ENCODE measurements at places on chromosomes 2 and 18.

DNA sequence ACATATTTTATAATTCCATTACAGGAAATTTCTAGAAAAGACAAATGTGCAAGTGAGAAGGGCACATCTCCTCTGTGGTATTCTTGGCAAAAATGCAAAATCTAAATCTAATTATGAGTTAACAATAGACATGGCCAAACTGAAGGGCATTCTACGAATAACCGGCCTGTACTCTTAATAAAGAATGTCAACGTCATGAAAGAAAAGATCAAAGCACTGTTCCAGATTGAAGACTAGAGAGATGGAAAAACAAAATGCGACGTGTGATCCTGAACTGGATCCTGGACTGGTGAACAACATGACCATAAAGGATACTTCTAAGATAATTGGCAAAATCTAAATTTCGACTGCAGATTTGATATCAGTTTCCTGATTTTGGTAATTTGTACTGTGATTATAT lies 3.0 kb downstream of the CDKL4 start:
- DNase-seq: no peak

GRCh38 chr2:217713395-217714286 lies 289.2 kb downstream of the TNS1 start:
- DNase-seq: peak; percentile 33

- DNase-seq: no peak
Observed at GRCh38 chr18:70194227-70194890, 11.1 kb downstream of the RTTN start.

DNA sequence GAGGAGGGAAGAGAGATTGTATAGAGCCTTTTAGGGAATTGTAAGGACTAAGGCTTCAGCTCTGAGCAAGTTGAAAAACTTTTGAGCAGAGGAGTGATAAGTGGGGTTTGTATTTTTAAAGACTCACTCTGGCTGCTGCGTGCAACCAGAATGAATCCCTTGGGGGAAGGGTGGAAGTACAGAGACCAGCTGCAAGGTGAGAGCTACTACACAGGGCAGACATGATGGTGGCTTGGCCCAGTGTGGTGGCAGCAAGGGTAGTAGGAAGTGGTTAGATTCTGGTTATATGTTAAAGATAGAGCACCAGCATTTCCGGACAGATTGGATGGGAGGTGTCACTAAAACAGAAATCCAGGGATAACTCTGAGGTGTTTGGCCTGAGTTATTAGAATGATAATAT lies 10.1 kb upstream of the SESTD1 start:
- no peak for DNase-seq

GRCh38 chr2:184610891-184611290 lies 12.6 kb downstream of the ZNF804A start:
- DNase-seq: no peak

GRCh38 chr18:13240060-13240725 lies 21.6 kb downstream of the LDLRAD4 start:
- DNase-seq: no peak

DNA sequence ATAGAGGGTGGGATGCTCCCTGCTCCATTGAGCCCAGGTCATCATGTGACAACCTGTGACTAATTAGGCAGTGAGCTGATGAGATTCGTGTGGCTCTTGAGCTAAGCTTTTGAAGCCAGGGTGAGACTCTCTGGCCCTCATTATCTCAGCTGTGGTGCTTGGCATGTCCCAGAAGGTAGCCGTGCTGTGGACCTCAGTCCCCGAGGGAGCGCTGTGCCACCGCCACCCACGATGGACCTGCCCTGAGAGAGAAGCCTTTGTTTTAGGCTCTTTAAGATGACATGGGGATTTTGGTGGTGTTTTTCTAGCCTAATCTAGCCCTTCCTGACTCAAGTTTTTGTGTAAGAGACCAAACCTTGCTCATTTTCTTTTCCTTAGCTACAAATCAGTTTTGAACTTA lies 66.4 kb downstream of the NEDD4L start:
- no peak for DNase-seq

- DNase-seq: no peak
Observed at GRCh38 chr18:13003466-13003896, 12.3 kb downstream of the CEP192 start.

DNA sequence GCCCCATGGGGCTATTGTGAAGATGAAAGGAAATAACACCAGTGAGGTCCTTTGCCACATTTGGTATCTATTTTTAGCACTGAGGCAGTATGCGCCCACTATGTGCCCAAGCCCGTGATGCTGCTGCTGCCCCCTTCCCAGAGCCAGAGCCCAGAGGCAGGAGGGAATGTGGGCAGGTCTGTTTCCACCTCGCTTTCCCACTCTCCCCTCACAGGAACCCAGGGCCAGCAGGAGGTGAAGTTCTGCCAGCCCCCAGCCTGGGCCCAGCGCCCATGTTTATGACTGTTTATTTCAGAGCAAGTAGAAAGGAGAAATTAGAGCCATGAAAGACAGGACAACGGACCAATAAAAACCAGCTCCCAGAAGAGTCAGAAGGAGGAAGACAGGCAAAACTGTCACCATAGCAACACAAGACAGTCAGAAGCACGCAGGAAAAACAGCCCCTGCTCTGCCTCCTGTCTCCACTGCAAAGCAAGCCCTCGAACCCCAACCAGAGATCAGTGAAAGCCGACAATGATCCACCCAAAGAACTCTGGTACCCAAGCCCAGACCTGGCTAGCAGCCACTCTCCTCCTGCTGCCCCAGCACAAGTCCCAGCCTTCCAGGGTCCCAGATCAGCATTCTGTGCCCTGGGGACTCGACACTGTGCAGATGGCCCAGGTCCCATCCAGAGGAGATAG lies 1.4 kb downstream of the CYRIA start:
- DNase-seq: no peak

- no peak for DNase-seq
Observed at GRCh38 chr18:3498698-3499471, 48.9 kb downstream of the TGIF1 start.

DNA sequence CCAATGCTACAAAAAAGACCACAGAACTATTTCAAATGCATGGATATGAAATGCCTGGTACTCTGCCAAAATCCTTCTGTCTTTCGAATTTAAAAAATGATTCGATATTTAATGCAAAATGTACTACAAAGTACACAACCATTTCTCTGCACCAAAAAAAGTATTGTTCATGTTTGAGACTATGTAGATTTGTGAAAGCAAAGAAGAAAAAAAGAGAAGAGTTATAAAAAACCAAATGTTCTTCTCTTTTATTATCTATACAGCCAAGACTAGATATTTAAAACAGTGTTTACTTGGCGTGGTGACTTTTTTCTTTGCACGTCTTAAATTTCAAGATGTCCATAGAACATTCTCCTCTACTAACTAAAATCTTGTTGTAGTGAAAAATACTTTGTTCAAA lies 89.2 kb downstream of the DTNA start:
- no peak for DNase-seq

- no peak for DNase-seq
Observed at GRCh38 chr2:241835611-241836010, 23.1 kb downstream of the PDCD1 start.

DNA sequence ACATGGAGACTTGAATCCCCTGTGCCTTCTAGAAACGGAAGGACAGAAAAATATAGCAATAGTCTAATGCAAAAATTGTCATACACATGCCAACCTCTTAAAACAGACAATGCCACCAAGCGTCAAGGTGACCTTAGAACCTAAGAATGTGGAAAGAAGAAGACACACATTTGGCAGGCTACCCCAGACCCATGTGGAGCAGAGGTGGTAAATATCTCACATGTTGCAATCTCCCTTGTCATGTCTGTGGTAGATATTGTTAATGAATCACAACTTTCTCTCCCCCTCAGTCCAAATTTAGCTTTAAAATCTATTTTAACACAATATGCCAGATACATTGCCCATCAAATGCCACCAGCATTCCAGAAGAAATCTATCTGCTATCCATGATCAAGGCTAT lies 137.4 kb downstream of the HNMT start:
- no peak for DNase-seq

- DNase-seq: no peak
Observed at GRCh38 chr2:165950438-165950837, 3.1 kb downstream of the TTC21B start.

- no peak for DNase-seq
Observed at GRCh38 chr2:188666503-188666902, 307.7 kb upstream of the COL3A1 start.

- no peak for DNase-seq
Observed at GRCh38 chr2:96692094-96692971, 47.5 kb downstream of the LMAN2L start.

DNA sequence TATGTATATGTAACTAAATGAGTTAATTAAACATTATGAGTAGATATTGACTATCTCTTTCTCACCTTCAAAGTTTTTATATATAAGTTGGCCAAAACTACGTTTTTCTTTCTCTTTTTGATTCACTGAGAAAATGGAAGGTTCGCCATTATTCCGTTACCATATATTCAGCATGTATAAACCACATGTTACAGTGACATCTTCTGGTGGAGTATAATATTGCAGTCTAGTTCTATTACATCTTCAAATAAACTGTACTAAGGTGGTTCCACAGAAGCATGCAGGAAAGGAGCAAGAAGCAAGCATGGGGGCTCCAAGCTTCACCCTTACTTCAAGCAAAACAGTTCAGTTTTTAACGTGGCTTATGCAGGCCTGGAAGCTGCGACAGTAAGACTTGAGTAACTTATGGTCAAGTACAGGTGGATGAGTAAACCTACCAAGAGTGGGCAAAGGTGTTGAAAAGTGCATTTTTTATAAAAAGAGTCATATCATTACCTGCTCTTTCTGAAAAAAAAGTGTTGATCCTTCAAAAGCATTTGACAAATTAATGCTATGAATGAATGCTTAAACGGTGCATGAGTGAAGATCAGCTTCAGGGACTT lies 129.8 kb upstream of the RAB6C start:
- no peak for DNase-seq

DNA sequence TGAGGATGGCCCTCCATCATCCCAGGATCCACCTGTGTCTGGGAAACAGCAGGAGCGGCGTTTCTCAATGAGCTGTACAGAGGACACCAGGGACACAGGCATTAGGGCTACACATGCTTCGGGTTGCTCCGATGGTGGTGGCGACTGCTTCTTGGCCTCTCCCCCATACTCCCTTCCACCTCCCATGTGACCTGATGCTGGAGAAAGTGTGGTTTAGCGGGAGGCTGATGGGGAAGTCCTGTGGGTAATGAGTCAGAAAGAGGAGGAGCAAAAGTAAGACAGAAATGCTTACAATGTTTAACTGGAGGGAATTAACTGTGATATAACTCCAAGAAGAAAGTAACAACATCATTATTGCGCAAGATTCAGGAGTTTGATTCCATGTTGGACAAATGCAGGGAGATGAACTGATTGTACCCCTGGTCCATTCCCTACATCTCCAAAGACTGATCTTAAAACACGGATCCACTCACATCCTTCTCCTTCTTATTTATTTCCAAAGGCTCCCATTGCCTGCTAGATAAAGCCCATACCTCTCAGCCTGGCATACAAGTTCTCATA lies 186.6 kb downstream of the NRP2 start:
- DNase-seq: no peak

GRCh38 chr2:88110830-88111229 lies 17.0 kb downstream of the FABP1 start:
- no peak for DNase-seq

GRCh38 chr2:54084600-54084999 lies 30.8 kb upstream of the ACYP2 start:
- no peak for DNase-seq

- DNase-seq: no peak
Observed at GRCh38 chr2:88563129-88563528, 64.1 kb downstream of the EIF2AK3 start.

DNA sequence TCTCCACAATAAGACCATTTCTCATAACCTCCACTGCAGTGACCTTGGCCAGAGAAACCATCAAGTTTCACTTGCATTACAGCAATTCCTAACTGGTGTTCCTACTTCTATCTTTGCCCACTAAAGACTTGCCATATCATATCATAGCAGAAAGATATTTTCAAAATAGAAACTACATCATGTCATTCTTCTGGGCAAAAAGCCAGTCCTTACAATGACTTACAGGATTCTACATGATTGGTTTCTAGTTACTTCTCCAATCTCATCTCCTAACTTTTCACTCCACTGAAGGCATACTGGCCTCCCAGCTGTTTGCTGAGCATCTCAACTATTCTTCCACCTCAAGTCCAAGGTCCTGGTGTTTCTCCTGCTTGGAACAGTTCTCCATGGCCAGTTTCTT lies 151.4 kb downstream of the HNMT start:
- DNase-seq: no peak

DNA sequence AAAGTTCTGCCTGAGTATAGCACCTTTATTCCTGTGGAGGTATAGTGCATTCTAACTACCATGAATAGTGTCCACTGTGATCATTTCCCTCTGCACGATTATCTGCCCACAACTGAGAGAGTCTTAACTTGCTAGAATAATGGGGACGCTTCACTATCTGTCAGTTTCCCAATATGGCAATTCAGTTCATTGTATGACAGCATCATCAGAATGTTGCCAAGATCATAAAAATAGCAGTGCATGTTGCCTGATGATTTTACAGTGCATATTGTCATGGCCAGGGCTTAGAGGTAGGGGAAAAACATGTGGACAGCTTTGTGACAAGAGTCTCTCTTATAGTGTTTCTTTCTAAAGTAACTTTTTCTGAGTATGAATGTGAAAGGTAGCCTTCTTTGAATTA lies 6.1 kb downstream of the RASGRP3 start:
- no peak for DNase-seq

- no peak for DNase-seq
Observed at GRCh38 chr2:144115739-144116291, 404.1 kb downstream of the ZEB2 start.

DNA sequence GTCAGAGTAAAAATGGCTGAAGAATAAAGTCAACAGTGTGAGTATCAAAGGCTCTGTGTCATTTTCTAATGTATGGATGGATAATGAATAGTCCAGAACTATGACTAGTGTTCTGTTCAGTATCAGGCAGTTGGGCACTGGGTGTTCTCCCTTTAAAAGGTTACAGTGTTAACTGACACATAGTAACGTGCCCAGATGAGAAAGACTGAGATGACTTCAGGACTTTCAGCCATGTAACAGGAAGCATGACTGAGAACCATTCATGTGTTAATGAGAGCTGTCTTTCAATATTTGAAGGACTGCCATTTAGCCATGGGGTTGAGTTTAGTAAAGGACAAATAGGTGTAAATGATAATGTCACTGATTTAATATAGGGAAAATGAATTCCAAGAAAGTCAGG lies 187.1 kb downstream of the GULP1 start:
- no peak for DNase-seq

- no peak for DNase-seq
Observed at GRCh38 chr2:1649103-1650084, 94.9 kb downstream of the PXDN start.

All from activated CD8-positive, alpha-beta memory T cell treated with anti-CD3 and anti-CD28 coated beads for 4 hours (primary cell).